ENCODE measurements at places on chromosomes 12 and 14.

- DNase-seq = no peak
Measured at GRCh38 chr12:131113568-131114270, 160.0 kb downstream of the ADGRD1 start.

DNA sequence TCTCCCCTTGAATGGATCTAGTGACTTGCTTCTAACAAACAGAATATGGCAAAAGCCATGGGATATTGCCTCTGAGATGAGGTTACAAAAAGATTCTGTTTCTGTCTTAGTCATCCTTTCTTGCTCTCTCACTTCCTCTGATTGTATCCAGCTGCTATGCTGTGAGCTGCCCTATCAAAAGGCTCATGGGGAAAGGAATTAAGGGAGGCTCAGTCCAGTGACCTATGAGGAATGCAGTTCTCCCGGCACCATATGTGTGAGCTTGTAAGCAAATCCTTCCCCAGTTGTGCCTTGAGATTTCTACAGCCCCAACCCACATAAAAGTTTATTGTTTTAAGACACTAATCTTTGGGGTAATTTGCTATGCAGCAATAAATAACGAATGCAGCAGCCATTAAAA lies 183.1 kb downstream of the KLHL28 start:
- no peak for DNase-seq

DNA sequence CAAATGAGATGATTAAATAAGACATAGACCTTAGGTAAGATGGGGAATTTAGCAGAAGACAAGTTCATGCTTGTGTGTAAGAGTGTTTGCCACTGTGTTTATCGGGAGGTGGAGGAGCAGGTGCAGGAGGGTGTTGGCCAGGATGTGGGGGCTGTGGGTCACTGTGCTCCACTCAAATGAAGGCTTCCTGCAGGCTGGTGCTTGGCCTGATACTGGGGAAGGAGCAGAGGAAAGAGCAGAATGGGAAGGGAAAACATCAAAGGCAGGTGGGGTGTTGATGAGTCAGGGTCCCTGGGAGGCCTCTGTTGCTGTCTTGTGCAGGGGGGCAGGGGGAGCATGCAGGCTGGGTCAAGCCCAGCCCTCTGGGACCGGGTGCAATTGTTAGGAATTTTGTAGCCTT lies 126.5 kb downstream of the TSPAN9 start:
- no peak for DNase-seq

- DNase-seq = no peak
Measured at GRCh38 chr12:47074757-47075156, 4.7 kb upstream of the PCED1B start.

GRCh38 chr12:47730341-47730744 lies 5.1 kb upstream of the ENDOU start:
- no peak for DNase-seq

- DNase-seq = no peak
Measured at GRCh38 chr14:29897181-29897580, 30.5 kb downstream of the PRKD1 start.

- DNase-seq = no peak
Measured at GRCh38 chr14:50001151-50001998, 108.5 kb downstream of the ARF6 start.

DNA sequence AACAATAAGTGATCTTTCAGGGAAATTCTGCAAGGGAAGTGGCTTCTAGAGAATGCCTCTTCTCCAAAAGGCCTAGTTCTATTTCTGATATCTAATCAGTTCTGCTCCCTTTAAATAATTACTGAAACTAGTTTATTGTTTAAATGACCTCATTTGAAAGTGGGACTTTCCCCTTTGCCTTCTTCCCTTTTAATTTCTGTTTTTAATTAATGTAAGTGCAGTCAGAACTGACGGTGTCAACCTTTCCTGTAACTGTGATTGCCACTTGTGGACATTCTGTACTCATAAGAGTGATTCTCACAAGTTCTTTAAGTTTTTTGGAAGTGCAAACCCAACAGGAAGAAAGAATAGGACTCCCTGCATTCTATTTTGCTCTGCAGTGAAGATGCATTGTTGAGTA lies 265.3 kb upstream of the PLEKHG7 start:
- no peak for DNase-seq

DNA sequence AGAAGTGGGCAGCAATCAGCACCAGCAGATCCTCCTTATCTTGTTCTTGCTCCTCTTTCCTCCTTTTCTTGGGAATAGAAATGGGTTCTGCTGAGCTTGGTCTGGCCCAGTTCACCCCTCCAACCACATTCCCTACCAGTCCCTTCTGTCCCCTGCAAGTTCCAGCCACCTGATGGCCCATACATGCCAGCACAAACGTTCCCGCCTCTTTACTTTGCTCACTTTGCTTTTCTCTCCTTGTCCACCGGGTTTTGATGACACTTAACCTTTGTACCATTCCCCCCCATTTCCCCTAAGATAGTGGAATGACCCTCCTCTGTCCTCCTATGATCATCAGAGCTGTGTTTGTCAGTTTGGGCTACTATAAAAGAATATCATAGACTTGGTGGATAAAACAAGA lies 23.4 kb upstream of the EML1 start:
- no peak for DNase-seq

GRCh38 chr14:28055008-28055407 lies 711.6 kb upstream of the FOXG1 start:
- DNase-seq = no peak

DNA sequence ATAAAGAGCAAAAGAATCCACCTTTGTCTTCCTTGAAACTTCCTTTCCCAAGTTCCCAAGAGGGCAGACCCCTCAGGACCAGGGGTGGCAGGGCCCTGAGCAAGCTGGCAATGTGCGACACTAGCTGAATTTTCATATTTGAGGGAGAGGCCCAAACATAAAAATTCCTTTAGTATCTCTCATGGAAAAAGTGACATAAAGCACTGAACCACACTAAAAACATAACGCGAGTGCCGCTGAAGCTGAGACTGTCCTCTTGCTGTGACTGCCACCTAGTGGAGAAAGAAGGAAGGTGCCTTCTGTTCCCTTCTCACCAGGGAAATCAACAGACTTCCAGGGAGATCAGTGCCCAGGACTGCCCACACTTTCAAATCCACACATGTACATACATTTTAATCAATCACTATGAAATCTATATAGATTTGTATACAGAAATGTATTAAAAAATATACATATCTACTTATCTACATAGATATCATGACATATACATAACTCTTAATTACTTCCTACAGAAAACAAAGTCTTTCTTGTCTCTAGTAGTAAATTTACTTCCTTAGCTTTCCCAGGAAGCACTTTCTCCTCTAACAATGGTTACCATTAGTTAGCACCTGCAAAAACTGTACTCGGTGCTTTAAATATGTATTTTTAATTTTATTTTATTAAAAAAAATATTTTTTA lies 53.8 kb downstream of the SSH1 start:
- peak; percentile 72 for DNase-seq

GRCh38 chr12:2940564-2940963 lies 18.6 kb upstream of the TEAD4 start:
- no peak for DNase-seq

DNA sequence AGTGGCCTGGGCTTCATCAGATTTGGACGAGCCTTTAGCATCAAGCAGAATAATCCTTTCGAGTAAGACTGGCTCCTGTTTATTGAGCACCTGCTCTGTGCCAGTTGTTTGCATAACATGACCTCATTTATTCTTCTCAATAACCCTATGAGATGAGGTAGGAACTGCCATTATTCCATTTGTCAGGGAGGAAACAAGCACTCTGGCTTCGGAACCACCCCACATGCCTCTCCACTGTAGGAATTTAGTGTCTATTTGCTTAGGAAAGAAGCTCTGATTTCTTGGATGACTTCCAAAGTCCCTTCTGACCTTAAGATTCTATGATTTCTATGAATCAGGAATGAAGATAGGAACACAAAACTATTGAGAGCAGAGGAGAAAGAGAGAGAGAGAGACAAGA lies 11.0 kb downstream of the SAMD4A start:
- no peak for DNase-seq

- peak; percentile 39 for DNase-seq
Measured at GRCh38 chr12:40105515-40106201, at the start of gene SLC2A13. TSS of gene SLC2A13 (minus strand) at chr12:40106081. CDS start at chr12:40105808, 273 bp downstream.

DNA sequence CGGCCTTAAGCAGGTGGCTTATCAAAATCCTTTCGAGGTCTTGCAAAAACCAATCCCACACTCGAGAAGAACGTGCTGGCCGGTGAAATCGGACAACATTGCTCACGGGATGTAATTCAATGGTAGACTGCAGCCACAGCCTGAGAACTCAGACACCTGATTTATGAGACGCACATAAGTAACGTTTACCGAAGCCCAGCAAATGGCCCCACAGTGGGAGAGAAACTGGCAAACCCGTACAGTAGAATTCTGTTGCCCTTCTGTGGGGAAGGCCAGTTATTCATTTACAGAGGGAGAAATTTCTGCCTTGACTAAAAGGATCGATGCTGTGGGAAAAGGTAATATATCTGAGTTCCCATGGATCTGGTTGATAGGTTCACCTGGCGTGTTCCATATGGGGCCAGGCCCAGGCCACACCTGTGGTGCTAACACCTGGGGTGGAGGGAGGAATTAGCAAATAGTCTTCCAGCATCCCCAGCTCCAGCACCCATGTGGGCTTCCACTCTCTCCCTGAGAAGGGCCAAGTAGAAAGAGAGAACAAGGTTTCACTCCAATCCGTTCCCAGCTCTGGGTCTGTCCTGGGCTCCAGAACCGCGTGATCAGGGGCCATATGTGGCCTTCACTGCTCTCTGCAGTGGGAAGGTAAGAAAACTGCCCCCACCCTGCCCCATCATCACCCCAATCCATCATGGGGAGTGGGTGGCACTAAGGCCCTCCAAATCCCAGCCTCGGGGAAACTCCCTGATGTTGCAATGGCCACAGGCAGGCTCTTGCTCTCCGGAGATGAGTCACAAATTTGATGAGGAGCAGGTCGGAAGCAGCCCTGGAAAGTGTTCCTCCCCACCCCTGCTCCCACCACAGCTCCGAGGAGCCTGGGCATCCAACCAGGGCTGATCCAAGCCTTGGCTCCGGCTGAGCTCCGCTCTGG lies 12.7 kb downstream of the BDKRB1 start:
- no peak for DNase-seq

DNA sequence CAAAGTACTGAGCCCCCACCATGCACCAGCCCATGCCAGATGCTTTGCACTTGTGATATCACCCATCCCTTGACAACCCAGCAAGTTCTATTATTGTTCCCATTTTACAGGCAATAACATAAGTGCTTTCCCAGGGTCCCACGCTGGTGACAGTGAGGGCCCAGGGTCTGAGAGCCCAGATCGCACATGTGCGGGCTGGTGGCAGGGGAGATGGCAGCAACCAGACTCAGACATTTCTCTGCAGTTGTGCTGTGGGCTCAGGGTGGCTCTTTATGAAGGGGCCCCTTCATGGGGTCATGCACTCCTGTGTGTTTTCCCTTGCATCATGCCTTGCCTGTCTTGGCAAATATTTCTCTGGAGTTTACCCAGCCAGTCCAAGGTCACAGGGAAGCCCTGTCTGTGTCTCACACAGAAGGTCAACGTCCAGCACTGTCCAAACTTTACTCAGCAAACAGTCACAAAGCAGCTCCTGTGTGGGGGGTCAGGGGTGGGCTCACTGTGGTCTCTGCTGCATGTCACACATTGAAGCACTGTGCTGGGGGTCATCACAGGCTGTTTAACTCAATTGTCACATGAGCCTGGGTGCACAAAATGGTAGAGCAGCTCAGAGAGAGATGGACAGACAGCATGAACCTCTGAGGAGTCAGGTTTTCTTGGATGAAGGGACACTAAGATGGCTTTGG lies 12.7 kb downstream of the SERPINA5 start:
- DNase-seq = no peak

DNA sequence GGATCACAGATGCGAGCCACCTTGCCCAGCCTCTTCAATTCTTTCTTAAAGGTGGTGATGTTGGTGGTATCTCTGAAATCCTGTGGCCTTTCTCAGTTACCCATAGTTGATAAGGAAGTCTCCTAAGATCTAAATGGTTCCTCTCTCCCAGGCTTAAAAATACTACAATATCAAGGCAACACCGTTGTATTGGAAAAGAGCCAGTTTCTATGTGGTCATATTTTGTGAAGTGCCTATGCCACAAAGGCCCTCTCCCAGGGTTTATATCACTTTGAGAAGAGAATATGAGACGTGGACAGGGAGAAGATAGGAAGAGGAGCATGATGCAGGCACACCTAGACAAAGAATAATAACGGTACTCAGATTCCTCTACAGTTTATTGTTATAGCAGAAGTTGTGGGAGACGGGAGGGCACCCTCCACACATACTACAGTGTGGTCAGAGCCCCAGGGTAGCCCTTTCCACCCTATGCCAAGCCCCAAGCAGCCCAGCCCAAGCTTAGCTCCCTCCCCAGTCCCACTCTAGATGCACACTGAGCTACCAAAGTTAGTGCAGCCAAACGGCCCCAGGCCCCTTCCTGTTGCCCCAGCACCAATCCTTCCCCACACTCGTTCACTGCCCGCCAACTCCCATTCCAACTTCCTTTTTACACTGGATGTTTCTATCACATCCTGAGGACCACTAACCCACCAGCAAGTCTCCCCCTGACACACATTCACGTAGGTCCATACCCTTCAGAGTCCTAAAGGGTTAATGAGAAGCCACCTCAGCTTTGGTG lies 8.3 kb downstream of the NDRG2 start:
- DNase-seq = peak; percentile 69

DNA sequence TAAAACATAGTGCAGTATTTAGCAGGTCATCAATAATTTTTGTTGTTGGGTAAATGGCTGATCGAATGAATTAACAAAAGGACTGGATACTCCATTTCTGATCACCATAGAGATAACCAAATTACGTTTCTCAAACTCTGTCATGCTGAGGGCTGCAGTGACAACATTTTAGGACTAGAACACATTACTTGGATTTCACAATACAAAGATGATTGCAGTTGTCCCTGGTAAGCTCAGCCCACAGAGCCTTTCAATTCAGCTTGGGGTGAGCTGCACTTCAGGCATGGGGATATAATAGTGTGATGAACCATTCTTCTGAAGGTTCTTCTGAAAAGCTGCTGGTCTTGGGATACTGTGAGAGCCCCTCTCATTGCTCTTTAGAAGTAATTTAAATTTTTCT lies 74.3 kb downstream of the FAR2 start:
- no peak for DNase-seq

- no peak for DNase-seq
Measured at GRCh38 chr12:21823581-21823980, 49.1 kb upstream of the KCNJ8 start.

GRCh38 chr14:57492859-57493258 lies 798 bp downstream of the CCDC198 start:
- DNase-seq = no peak

GRCh38 chr14:60599727-60600126 lies 49.5 kb downstream of the SIX1 start:
- DNase-seq = no peak
